Sciatic nerve (tissue), 2 donors: ENCODE measurements at places on chromosomes 7 and 10. TPM values are rescaled to one million over a fixed set of nuclear protein-coding genes. Genes with fewer than 3 reads are reported as not detected.

- DNase-seq: no peak
Observed at GRCh38 chr7:96685755-96686154, 23.9 kb downstream of the SEM1 start.

DNA sequence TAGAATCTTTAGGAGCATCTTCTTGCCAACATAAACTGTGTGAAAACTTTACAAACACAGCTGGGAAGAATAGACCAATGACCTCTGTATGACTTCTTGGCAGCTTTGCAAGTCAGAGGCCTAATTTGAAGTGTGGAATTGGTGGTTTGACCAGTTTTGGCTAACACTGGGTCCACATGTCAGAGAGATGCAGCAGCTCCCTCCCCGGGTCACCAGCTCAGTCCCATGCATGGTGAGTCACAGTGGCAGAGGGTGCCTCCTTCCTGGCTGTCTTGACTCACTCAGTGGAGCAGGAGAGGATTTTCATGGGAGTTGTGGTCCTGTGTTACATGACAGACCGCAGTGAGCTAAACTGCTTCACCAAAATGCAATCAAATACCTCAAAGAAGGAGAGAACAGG lies 8.2 kb upstream of the STARD3NL start:
- DNase-seq: peak; percentile 69

- no peak for DNase-seq
Observed at GRCh38 chr7:100866729-100867039, 503 bp upstream of the TRIP6 start.

GRCh38 chr7:141160246-141160860 lies 86.5 kb downstream of the TMEM178B start:
- no peak for DNase-seq

GRCh38 chr7:14507617-14508016 lies 394.9 kb downstream of the DGKB start:
- no peak for DNase-seq

DNA sequence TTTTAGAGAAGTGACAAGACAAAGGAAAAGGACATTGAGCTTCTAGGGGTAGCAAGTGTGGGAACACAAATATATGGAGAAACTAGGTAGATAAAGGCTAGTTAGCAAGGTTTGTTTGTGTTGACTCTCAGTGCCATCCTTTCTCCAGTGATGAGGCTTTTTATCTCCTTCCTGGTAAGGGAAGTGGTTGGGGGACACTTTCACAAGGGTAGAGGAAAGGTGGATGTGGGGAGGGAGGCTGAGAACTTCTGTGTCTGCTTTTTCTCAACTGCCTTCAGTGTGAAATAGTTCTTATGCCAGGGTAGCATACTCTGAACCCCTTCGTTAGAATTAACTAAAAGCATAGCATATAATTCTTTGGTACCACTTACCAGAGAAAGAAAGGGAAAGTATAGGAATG lies 93.0 kb upstream of the STRIP2 start:
- no peak for DNase-seq

Gene GNG11
- 26.3 TPM for total RNA-seq

- DNase-seq: peak; percentile 92
Observed at GRCh38 chr7:63925626-63926460, 72.8 kb upstream of the ZNF722 start.
